ENCODE measurements at places on chromosomes 12 and 14. TPM values are rescaled to one million over a fixed set of nuclear protein-coding genes. Genes with fewer than 3 reads are reported as not detected.

MANSC1 gene
- total RNA-seq, result 14.8 TPM

DEPDC4 gene
- 0.17 TPM for total RNA-seq

INSM2 gene
- total RNA-seq, result not detected

LYZ gene
- not detected for total RNA-seq

EPYC gene
- total RNA-seq, result not detected

RDH12 gene
- not detected for total RNA-seq

ALDH1L2 gene
- 1.2 TPM for total RNA-seq

AQP6 gene
- 0.05 TPM for total RNA-seq

TBC1D30 gene
- 19.6 TPM for total RNA-seq

WNT1 gene
- not detected for total RNA-seq

GPRC5A gene
- 10.7 TPM for total RNA-seq

DTX1 gene
- total RNA-seq, result 1.7 TPM

P2RX2 gene
- 0.17 TPM for total RNA-seq

RECQL gene
- total RNA-seq, result 164 TPM

GALNT16 gene
- total RNA-seq, result 0.19 TPM

RPL10L gene
- not detected for total RNA-seq

LHX5 gene
- 0.05 TPM for total RNA-seq

TEX52 gene
- not detected for total RNA-seq

MRPS35 gene
- 48.5 TPM for total RNA-seq

PELI2 gene
- 12.4 TPM for total RNA-seq

CARMIL3 gene
- total RNA-seq, result 0.05 TPM

HOXC6 gene
- total RNA-seq, result 0.05 TPM

POTEG gene
- total RNA-seq, result not detected

BMP4 gene
- total RNA-seq, result 162 TPM

MMP14 gene
- total RNA-seq, result 73.3 TPM

PLBD1 gene
- total RNA-seq, result 0.34 TPM

CHURC1 gene
- total RNA-seq, result 62.2 TPM

INF2 gene
- 53.6 TPM for total RNA-seq

GLT1D1 gene
- not detected for total RNA-seq

ENDOU gene
- total RNA-seq, result not detected

CCDC198 gene
- 0.51 TPM for total RNA-seq

PRR4 gene
- 0.17 TPM for total RNA-seq

ETNK1 gene
- 41.8 TPM for total RNA-seq

PPP1R13B gene
- 20.9 TPM for total RNA-seq

TC2N gene
- total RNA-seq, result 16.8 TPM

OAS3 gene
- 9.4 TPM for total RNA-seq

Measured in dermis blood vessel endothelial cell (primary cell).